ENCODE measurements at places on chromosomes 2 and 18.

- no peak for DNase-seq
Measured at GRCh38 chr2:211084352-211084751, 528.0 kb downstream of the CPS1 start.

DNA sequence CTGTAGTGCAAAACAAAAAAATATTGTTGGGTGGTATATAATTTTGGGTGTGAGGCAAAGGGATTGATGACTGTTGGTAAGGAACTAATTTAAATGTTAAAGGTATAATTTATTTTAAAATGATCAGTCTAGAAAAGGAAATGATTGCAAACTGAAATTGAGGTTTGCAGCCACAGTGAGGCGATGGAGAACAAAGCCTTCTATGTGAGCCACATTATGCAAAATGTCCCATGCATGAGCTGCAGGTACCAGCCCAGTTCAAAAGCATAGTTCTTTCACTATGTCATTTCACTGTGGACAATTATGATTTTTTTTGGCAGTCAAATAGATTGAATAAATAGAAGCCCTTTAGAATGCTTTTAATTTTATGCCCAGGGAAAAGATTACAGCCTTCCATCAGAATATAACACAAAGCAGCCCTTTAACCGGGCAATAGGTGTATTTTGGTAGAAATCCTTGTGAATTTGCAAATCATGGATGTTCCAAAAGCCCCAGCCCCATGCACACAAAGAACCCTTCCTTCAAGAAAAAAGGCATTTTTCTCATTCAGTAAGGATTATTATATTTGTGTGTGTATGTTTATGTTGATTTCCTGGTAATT lies 1.7 kb downstream of the MAP2 start:
- DNase-seq = no peak

- DNase-seq = no peak
Measured at GRCh38 chr2:55111570-55112228, 61.4 kb upstream of the RTN4 start.

DNA sequence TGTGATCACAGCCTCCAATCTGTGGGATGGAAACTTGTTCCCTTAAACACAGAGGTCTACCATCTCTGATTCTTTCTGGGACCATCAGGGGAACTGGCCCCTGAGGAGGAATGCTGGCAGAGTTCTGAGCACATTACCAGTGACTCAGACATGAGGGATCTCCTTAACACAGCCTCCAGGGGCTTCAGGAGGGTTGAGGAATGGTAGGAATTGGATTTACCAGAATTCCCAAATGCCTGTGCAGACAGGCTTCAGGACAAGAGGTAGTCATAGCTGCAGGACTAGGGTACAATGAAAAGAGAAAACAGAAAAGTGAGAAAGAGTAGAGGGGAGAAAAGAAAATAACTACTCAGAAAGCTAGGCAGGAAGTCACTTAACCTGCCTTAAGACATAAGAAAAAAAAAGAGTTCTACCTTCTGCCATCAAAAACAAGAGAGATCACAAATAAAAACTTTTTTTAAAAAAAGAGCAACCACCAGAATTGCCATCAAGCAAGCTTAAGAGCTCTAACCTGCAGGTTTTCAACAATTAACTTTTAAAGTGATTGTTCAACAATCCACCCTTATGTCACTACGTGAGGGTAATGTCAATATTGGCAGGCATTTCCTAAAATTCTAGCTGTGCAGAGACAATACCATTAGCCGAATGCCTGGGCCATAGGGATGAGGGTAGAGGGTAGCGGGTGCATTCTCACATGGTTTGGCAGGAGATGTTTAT lies 524.4 kb downstream of the BCL11A start:
- DNase-seq = no peak

- DNase-seq = no peak
Measured at GRCh38 chr2:15674637-15675455, 83.2 kb downstream of the DDX1 start.

- no peak for DNase-seq
Measured at GRCh38 chr2:191895195-191895594, 48.3 kb upstream of the CAVIN2 start.

DNA sequence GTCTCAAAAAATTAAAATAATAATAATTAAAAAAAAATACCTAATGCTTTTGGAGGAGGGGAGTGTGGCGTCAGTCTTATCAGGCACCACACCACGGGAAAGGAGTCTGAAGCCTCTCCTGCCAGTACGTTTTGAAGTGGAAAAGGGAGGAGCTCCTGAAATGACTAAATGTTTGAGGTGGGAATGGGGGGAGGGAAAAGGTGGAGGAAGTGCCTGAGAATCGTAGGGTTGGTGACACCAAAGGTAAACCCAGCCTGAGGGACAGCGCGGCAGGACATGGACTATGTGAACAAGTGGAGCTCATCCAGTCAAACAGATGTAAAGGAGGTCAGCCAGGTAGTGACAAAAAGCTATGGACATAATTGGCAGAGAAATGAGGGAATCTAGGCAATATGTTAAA lies 42.2 kb upstream of the EPHA4 start:
- DNase-seq = no peak

DNA sequence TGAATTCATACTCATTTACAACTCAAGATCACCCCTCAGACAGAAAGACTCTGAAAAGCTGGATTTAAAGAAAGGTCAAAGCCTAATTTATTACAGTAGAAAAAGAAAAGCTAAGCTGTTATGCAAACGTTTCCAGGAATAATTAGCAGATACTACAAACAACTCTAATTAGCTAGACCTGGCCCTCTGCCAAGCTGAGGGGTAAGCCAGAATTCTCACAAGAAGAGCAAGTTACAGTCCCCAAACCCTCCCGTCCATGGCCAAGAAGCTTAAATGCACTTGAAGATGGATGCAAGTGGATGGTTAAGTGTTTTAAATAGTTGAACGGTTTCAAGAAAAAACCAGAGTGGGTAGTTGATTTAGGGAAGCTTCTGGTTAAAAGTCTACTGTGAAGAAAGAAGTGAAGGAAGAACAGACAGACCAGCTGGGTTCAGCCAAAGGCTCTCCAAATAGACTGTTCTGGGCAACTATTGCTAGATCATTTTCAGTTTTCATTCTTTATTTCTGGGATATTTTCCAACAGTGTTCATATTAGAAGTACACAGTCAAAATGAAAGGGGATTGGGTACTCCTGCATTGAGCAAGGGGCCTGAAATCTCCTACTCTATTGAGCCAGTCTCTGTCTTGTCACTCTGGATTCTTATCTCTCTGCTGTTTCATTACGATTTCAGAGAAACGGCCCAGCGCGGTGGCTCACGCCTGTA lies 4.8 kb downstream of the LMAN2L start:
- DNase-seq = no peak

- no peak for DNase-seq
Measured at GRCh38 chr18:62018034-62018758, 125.4 kb upstream of the RNF152 start.

GRCh38 chr2:38146275-38146906 lies 70.4 kb upstream of the CYP1B1 start:
- DNase-seq = no peak

GRCh38 chr2:205556841-205557539 lies 125.3 kb upstream of the NRP2 start:
- no peak for DNase-seq

DNA sequence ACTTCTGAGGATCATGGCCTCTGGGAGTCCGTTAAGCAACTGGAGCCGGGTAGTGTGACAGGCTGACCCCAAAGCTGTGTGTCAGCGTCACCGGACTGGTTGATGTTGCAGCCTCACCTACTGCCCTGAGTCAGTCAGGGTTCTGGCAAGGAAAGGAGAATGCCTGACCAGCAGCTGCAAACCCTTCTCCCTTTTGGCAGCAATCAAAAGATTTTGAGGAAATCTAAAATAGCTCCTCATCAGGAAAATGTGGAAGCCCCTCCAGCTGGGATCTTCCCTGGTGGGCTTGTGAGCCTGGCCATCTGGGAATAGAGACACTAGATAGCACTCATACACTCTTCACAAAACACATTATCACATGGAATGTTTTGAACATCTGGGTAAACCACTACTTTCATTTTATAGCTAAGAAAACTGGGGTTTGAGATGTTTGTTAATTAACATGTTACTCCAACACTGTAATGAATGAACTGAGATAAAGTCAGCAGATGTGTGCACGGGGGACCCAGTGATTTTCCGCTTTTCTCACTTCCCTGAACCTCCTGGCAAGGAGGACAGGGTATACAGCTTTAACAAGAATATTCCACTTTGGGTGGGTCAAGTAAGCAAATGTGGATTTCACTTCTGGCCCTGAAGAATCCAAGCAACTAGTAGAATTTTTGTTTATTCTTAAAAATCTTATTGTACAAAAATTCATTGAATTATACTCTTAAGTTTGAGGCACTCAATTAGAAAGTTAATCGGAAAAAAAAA lies 24.7 kb downstream of the CLUL1 start:
- no peak for DNase-seq

Measured in CD4-positive, alpha-beta T cell treated with Interleukin-17A for 4 hours (primary cell).